GOT3 (cell line): ENCODE measurements at places on chromosomes 3 and 15.

- no peak for DNase-seq
These were observed 175.8 kb upstream of the MME start for GRCh38 chr3:154904328-154904727.

- no peak for DNase-seq
These were observed 46.8 kb downstream of the EOMES start for GRCh38 chr3:27675287-27675686.

DNA sequence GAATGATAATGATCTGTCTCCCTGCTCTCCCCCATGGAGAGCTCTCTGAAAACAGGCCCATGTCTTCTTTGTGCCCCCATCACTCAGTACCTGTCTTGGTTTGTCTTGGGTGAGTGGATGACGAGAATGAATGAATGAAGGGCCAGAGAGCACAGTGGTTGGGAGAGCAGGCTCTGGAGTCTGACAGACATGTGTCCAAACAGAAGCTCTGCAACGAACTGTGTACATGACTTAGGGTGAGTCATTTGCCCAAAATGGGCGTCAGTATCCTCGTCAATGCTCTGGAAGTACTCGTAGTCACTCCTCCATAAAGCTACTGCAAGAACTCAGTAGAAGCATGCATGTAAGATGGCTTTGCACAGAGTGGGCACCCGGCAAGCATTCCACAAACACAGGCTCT is 170.2 kb upstream of the TLE3 start:
- DNase-seq: no peak

- no peak for DNase-seq
These were observed 114.6 kb upstream of the FLNB start for GRCh38 chr3:57893668-57894067.

DNA sequence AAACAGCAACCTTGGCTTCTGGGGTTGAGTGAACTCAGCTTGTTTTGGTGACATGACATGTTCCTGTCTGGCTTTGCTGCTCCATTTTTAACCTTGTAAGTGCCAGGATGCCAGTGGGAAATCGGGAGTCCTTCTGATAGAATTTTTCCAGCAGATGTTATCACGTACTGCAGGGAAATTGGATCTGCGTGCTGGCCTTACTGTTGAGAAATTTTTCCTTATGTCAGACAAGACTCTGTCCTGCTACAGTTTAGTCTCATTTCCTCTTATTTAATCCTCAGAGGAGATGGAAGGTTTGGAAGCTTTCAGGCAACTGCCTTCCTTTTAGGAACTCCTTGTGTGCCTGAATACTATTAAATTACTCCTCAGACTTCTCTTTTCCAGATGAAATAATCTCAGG is 80.6 kb downstream of the PGPEP1L start:
- DNase-seq: no peak

- DNase-seq: no peak
These were observed 27.4 kb downstream of the SLC7A14 start for GRCh38 chr3:170558427-170558826.

GRCh38 chr3:65689436-65689835 is 349.3 kb downstream of the MAGI1 start:
- no peak for DNase-seq

DNA sequence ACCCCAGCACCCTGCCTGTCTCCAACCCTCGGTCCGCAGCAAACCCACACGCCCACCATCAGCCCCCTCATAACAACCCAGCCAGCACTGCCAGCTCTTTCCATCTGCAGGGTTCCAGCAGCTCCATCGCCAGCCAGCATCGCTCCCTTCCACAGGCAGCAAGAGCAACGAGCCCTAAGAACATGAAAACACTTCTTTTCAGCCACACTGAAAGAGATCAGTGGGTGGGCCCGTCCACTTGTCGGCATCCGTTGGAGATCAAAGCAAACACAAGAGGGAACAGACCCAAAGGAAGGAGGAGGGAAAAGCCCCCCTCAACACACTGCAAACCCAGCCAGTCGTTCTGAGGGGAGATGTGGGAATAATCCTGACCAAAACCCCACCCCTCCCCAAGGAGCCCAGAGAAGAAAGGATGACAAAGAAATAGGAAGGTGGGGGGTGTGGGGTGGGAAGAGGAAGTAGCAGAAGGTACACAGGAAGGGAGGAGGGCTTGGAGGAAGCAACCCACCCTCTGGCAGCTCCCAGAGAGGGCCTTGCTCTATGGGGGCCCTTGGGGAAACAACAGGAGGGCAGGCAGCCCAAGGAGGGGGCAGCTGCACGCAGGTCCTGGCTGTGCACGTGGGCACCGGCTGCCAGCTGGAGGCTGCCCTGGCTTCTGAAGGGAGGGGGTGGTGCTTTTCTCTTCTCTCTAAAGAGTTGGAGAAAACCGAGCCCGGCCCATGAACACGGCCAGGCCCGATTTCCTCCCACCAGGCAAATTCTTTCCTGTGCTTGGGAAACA is 473.6 kb upstream of the PROK2 start:
- no peak for DNase-seq

DNA sequence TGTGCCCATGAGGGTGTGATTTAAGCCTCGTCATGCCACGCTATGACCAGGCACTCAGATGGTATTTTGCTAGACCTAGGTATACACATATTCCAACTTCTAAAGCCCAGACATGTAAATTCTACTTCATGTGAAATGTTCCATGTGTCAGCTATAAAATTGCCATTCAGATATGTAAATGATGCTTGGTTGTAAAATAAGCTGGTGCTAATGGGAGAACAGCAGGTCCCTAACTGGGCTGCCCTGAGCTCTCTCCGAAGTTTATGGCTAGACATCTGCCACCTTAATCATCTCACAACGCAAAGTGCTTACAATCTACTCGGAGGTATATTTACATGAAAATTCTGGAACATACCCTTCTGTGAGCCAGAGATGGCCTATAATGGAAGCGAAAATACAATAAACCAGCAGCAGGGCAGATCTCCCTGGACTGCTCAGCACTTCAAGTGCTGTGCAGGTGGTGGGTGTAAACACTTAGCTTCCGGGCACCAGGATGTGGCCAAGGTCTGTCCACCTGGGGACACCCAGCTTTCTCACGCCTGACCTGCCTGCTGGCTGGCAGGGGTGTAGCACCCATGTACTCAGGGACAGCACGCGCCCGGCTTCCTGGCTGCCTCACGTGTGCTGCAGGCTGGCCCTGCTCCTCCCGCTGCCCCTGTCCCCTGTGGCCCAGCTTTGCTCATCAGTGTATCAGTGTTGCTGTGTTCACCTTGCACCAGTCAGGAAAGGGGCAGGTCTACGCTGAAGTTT is 82.0 kb downstream of the CHDH start:
- DNase-seq: no peak

DNA sequence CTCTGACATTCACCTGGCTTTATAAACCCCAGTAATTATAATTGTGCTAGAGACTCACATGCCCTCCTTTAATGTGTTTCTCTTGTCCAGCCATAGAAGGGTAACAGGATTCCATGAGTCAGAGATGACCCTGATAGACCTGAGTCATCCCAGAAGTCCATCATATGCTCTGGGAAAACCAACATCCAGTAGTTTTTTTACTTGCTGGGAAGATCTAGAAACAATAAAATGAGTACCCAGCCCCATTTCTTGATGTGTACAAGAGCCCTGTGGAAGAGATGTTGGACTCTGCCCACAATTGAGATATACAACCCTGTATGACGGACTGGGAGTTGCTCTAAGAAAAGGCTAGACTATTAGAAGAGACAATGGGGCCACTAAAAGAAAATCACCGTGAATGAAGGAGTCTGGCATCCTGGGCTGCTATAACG is 22.4 kb upstream of the THUMPD3 start:
- DNase-seq: no peak

DNA sequence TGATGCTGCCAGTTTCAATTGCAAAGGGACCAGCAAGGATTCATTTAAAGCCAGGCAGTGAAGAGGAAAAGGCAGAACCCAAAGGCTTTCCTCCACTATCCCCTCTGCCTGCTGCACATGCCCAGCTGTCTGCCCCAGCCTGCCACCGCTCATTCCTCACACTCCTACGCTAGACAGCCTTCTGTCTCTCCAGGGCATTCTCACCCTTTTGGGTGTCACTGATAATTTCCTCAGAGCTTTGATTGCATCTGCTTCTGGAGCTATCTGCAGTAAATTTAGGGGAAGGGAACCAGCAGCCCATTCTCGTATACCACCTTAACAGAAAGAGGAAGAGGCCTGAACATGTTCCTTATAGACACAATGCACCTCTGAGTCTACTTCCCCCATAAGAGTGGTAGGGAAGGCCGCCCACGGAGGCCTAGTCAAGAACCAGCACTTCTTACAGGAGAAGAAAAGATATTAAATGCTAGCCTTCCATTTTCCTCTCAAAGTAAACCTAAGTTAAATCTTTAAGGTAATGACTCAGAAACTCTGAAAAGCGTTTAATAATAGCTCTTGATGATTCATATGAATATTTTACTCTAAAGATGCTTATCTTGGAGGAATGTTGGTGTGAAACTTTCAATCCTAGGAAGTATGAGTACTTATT is 20.9 kb downstream of the NUDT16 start:
- DNase-seq: no peak

GRCh38 chr3:149448331-149448831 is 26.1 kb upstream of the TM4SF4 start:
- no peak for DNase-seq

GRCh38 chr3:177787279-177788041 is 590.2 kb upstream of the TBL1XR1 start:
- no peak for DNase-seq

DNA sequence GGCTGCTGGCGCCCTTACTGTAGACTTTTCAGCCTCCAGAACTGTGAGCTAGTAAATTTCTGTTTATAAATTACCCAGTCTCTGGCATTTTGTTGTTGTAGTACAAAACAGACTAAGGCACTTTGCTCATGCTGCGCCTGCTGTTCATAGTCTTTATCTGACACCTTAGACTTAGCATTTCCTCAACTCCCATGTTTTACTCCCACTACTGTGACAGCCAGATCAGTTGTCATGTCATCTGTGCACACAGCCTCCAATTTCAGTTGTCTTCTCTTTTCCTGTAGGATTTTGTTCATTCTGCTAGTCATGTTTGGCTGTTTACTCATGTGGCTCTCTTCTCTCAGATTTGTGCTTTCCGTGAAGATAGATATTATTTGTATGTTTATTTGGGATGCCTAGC is 62.0 kb downstream of the TCF12 start:
- DNase-seq: no peak

- DNase-seq: no peak
These were observed 118.6 kb downstream of the ANO10 start for GRCh38 chr3:43503067-43503728.

- DNase-seq: no peak
These were observed 1.9 kb upstream of the ICE2 start for GRCh38 chr15:60480888-60481287.

- DNase-seq: no peak
These were observed 283.2 kb downstream of the ZBTB20 start for GRCh38 chr3:114863848-114864247.
